ENCODE measurements at places on chromosomes 1 and 21.

DNA sequence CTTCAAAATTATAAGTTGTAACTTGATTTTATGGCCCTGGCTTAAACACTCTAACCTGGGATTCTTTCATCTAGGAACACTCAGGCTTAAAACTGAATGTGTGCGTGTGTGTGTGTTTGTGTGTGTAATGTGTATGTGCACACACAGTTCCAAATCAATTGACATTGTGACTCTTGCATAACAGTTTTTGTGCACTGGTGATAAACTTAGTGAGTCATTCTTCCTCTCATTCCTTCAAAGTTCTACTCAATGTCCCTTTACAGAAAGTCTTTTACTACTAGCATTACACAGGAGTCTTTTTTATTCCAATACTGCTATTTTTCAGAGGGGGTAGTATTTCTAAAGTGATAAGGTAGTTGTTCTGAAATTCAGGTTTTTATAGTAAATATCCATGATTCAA, 943.6 kb downstream of the KCNT2 start:
- no peak for DNase-seq

GRCh38 chr1:26863685-26864077, 732 bp downstream of the SFN start:
- DNase-seq = no peak

- DNase-seq = no peak
Measured at GRCh38 chr1:184298440-184299405, 88.1 kb upstream of the C1orf21 start.

DNA sequence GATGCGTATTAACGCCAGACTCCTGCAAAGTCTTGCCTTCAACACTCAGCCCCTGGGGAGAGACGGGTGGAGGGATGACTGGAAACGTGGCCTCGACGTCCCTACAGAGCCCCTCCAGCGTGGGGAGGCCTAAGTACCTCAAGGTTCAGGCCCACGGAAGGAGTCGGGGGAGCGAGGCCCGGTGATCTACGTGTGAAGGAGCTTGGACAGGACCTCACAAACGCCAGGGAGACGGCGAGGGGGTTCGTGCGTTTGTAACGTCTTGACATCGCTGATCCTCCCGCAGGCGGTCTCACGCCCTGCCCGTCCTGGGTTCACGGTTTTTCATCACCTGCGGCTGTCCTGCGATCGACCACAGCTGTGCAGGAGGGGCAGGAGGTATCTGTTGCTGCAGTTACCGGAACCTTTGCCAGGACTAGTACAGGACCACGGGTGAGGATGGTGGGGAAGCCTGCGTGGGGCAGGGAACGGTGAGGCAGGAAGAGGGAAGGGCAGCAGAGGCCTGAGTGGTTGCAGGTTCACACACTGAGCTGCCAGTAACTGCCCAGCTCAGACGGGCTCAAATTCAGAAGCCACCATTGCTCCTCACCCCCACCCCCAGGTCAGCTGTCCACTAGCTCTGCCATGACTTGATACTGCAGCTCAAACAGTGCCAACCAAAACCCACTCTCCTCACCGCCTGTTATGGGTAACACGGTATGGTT, 889 bp upstream of the CCNL2 start:
- no peak for DNase-seq

DNA sequence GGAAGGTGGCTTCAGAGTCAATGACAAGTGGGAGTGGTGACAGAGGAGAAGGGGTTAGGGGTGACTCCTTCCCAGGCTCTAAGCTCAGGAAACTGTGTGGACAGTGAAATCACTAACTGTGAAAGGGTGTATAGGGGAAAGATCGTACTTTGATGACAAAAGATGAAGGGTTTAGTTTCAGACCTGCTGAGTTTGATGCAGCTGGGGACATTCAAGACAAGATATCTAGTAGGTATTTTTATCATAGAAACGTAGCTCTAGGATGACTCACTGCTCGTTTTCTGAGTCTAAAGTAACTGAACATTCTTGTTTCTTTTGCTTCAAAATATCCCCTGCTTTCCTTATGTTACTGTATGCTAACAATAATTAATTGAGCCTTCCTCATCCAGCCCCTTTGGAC, 149.0 kb downstream of the PCP4 start:
- no peak for DNase-seq

GRCh38 chr1:152035539-152036266, 1.1 kb downstream of the S100A11 start:
- DNase-seq = no peak

- no peak for DNase-seq
Measured at GRCh38 chr1:208179961-208180409, 64.2 kb downstream of the PLXNA2 start.

DNA sequence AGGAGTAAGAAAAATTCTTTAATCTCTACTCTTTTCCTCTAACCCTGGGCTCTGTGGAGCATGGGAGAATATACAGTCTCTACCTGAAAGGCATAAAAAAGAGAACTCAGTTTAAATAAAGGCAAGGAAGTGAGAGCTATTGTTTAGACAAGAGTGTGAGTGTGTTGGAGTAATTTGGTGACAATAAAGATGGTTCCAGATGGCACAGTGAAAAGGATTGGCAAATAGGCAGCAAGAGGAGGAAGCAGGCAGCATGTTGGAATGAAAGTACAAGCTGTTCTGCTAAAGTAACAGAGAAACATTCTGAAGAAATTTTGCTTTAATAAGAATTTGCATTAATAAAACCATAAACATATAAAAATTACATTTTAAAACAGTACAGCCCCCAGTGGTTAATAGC, 163.4 kb downstream of the DNM3 start:
- no peak for DNase-seq

GRCh38 chr1:96722161-96722922, 758 bp downstream of the PTBP2 start:
- DNase-seq = peak; percentile 59

GRCh38 chr1:210607361-210607760, 278.7 kb downstream of the HHAT start:
- no peak for DNase-seq

GRCh38 chr1:207821464-207822045, 69.7 kb downstream of the CD46 start:
- peak; percentile 54 for DNase-seq

- DNase-seq = no peak
Measured at GRCh38 chr1:203492082-203492747, 1.7 kb upstream of the OPTC start.

- DNase-seq = no peak
Measured at GRCh38 chr21:35203093-35203977, 154.2 kb upstream of the RUNX1 start.

DNA sequence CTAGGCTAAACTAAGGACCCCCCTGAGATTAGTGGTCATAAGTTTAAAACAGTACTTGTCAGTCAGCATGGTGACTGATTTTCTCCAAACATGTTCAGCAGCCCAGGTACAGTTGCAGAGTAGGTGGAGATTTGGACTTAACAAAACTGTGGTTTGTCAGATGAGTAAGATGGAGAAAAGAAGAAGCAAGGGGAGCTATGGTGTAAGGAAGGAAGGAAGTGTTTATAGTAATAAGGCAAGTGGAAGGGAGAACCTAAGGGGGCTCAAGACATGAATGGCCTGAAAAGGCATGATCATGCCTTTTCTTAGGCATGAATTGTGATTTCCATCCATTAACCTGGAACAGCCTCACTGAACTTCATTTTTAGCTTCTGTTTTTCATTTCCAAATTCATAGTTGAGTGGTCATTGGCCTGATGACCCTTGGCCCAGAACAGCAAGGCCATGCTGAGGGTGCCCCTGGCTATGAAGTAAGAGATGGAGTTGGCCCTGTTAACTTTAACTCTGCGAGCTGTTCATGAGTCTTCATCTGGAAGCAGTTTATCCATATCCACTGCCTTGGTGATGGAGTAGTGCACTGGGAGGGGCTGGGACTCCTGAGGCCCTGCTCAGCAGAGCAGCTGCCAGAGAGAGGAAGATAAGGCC, 60.7 kb downstream of the LRRC8D start:
- DNase-seq = no peak
